ENCODE measurements at places on chromosomes 1 and 21.

DNA sequence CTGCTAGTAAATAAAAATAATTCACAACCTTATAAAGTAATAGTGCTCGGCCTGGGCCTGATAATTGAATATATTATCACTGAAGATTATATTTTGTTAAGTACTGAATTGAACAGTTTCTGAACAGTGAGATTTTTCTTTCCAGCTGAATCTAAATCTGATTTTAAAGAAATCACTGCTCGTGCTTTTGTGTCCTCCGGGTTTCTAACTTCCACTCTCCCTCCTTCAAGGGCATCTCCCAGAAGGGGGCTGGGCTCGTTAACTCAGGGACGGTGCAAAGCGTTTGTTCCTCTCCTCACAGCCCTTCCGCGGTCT is 823 bp upstream of the KIF1B start:
- no peak for DNase-seq

GRCh38 chr1:159229896-159230295 is 25.2 kb downstream of the ACKR1 start:
- no peak for DNase-seq

GRCh38 chr1:44377925-44378784 is 23.1 kb upstream of the ERI3 start:
- peak; percentile 71 for DNase-seq

GRCh38 chr21:44682580-44683151 is 703 bp upstream of the KRTAP12-1 start:
- DNase-seq, result no peak

DNA sequence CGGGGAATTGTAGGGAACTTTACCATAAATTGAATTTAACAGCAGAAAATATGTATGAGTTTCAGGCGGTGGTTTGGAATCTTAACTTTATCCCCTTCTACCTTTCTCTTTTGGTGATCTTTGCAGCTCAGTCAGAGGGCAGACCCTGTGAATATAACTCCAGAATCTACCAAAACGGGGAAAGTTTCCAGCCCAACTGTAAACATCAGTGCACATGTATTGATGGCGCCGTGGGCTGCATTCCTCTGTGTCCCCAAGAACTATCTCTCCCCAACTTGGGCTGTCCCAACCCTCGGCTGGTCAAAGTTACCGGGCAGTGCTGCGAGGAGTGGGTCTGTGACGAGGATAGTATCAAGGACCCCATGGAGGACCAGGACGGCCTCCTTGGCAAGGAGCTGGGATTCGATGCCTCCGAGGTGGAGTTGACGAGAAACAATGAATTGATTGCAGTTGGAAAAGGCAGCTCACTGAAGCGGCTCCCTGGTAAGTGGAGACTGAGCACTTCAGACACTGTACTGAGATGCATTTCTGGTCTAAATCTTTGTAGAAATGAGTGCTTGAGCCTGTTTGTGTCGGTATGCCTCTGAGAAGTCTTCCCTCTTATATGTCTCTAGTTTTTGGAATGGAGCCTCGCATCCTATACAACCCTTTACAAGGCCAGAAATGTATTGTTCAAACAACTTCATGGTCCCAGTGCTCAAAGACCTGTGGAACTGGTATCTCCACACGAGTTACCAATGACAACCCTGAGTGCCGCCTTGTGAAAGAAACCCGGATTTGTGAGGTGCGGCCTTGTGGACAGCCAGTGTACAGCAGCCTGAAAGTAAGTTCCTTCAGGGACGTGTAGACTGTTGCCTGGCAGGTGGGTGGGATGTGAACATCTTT is 1.5 kb downstream of the CCN1 start:
- peak; percentile 77 for DNase-seq

DNA sequence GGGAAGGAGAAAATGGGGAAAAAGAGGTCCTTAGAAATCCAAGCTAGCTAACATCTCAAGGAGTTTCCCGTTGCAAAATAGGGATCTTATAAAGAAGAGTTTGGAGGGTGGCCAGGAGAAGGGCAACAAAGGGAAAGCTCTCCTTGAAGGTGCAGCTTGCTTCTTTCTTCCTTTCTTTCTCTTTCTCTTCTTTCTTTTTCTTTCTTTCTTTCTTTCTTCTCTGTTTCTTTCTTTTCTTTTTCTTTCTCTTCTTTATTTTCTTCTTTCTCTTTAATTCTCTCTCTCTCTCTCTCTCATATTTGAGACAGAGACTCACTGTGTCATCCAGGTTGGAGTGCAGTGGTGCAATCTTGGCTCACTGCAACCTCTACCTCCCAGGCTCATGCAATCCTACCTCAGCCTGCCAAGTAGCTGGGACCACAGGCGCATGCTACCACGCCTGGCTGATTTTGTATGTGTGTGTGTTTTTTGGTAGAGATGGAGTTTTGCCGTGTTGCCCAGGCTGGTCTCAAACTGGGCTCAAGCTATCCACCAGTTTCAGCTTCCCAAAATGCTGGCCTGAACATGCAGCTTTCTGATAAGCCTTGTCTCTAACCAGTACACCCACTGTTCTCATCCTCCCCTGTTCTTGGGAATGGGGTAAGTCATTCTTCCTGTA is 44.4 kb downstream of the RNF11 start:
- no peak for DNase-seq

- DNase-seq, result no peak
Measured at GRCh38 chr1:161773791-161774190, 7.7 kb downstream of the ATF6 start.

DNA sequence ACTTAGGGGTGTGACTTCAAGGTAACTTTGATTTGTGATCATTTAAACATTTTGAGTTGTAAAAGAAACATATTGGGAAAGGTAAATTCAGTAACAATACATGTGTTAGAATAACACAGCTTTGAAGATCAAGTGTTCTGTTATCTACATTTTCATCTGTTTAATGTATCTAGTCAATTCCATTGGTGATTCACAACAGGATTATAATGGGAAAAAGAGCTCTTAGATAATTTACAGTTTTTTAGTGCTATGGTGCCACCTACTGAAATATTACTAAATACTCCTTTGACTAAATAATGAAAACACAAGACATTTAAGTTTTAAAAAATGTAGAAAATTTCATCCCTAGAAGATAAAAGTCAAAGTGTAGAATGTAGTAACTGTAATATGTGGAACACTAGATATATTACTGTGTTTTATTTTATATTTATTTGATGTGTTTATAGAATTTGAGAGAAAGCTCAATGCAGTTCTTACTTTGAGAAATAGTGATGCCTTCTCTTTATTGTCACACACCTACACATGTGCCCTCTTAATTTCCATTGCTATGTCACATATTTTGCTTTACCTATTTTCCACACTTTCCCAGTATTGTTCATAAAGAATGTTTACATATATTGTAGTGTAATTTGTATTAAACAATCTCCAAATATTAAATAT is 47.4 kb downstream of the PTPRC start:
- DNase-seq, result peak; percentile 68

DNA sequence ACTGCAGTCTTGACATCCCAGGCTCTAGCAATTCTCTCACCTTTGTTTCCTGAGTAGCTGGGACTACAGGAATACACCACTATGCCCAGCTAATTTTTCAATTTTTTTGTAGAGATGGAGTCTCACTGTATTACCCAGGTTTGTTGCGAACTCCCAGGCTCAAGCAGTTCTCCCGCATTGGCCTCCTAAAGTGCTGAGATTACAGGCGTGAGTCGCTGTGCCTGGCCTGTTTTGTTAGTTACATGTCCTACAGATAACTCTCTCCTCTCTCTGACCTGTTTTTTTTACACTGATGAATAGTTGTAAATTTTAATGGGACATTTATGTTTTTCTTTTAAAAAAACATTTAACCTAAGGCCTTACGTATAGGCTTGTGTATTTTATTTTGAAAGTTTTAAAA is 19.8 kb downstream of the PTBP2 start:
- no peak for DNase-seq

GRCh38 chr1:31441970-31442647 is 29.1 kb downstream of the SERINC2 start:
- no peak for DNase-seq

DNA sequence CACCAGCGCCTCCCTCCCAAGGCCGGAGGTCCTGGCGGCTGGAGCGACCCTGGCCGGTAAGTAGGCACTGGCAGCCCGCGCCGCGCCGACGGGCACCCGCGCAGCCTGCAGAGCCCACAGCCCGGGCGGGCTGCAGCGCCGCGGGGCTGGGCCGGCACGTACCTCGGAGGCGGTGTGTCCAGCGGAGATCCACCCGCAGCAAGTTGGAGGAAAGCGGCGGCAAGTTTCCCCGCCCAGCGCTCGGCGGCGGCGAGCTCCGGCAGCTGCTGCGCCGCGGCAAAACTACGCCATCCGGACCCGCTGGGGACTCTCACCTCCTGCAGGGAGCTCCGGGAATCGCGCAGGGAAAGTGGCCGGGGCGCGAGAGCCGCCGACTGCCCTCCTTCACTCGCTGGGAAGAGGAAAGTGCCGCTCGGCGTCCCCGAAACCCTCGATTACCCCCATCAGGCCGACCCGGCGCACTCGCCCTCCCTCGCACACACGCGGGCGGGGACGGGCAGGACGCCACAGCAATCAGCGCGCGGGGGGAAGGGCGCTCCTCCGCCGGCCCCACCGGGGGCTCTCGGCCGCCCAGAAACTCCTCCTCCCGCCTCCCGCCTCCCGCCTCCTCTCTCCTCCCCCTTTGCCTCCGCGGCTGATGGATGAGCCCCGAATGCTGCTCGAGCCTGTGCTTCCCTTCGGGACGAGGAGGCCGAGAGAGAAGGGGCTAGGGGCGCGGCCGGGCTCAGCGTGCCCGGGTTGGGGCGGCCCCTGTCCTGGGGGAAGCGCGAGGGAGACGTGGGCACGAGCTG is at the start of gene TGFBR3:
TSS of gene TGFBR3 (minus strand) at position 436 of the 791 bp plus-strand sequence. CDS start 24,620 bp downstream, outside the sequence.
- DNase-seq, result peak; percentile 91

DNA sequence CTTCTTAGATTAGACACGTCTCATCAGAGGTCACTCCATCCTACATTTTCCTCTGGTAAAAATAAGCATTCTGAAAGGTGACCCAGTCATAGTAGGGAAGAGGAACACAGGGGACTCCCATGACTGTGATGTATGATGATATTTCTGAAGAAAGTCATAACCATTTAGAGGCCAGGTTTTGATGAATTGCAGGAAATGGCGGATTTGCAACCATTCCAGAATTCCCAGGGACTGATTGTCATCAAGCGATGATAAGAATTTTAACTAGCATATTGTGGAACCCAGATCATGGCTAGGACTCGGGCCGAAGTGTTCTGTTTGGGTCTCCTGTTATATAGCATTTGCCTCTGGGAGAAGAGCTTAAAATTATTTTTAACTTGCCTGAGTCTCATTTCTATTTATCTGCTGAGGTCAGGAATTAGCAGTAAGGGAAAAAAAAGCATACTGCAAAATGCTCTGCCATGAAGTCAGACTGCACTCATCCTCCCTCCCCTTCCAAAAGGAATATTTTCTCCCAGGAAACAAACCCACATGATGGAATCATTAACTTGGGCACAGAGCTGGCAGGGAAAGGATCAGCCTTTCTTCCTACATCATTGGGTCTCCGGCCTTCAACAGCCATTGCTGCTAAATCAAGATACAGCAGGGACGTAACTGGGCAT is 286.7 kb downstream of the HLX start:
- no peak for DNase-seq

DNA sequence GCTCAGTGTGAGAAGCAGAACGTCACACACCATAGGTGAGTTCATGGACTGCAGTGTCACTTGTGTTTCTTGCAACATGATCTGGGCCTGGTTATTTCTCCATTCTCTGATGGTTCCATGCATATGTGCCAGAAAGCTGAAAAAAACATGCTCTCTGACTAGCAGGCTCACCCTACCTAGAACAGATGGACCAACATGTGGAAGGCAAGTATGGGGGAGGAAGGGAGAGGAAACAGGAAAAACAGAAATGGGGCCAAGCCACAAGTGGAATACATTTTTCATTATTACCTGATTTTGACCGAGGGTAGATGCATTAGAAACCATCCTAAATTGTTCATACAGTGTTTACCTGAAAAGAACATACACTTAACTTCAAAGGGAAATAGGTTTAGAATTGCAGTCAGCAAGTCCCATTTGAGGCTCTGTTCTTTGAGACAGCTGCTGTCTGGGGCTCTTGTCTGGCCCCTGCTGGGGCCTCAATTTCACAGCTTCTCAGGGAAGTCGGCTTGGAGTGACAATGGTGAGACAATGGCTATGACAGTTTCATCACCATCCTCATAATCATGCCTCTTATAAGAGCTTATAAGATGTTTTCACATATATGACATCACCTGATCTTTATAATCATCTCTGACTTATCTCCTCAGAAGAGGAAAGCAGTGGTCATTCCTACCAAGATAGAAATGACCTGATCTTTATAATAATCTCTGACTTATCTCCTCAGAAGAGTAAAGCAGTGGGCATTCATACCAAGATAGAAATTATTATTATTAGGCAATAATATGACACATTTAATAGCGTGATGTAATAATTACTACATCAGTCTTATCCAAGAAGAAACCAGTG is 327.3 kb downstream of the SIPA1L2 start:
- peak; percentile 27 for DNase-seq

- DNase-seq, result no peak
Measured at GRCh38 chr1:209688746-209689234, 13.6 kb downstream of the G0S2 start.

- DNase-seq, result no peak
Measured at GRCh38 chr1:113192242-113192641, 119.2 kb downstream of the LRIG2 start.

DNA sequence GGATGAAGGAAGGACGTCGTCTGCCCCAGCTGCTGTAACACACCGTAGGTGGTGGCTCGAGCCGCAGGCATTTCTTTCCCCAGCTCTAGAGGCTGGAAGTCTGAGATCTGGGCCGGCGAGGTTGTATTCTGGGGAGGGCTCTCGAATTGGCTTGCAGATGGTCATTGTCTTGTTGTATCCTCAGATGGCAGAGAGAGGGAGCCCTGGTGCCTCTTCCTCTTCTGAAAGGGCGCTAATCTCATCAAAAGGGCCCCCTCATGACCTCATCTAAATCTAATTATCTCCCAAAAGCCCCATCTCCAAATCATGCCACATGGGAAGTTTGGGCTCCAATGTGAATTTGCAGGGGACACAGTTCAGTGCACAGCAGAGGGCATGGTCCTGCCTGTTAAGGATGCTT is 109.0 kb downstream of the SIK1 start:
- DNase-seq, result no peak

GRCh38 chr1:214573386-214574318 is 22.2 kb upstream of the PTPN14 start:
- DNase-seq, result peak; percentile 26

- DNase-seq, result no peak
Measured at GRCh38 chr1:212142883-212143530, 107.5 kb downstream of the DTL start.

DNA sequence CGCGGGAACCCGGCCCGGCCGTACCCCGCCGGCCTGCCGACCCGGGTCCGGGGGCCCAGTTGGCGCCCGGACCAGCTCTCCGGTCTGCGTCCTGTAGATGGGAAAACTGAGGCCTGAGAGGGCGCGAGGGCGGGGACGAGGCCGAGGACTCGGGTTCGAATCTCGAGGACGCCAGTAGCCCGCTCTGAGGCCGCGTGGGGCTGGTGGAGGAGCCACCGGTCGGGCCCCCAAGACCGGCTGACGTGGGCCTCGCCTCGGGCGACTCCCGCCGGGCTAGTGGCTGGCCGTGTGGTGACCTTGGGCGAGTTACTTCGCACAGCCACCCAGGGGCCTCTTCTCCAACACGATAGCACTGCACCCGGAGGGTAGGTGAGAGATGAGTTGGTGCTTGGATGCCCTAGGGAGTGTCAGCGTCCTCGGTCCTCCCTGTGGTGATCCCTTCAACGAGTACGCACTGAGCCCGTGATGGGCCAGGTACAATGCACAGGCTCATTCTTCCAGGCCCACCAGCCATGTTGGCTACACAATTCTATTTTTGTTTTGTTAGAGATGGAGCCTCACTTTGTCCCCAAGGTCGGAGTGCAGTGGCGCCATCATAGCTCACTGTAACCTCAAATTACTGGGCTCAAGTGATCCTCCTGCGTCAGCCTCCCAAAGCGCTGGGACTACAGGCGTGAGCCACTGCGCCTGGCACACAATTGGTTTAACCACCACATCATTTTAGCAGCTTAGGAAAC is 404 bp upstream of the SCMH1 start:
- DNase-seq, result peak; percentile 21

- DNase-seq, result no peak
Measured at GRCh38 chr1:245036102-245036501, 118.7 kb upstream of the KIF26B start.
